Mammary epithelial cell (primary cell): ENCODE measurements at places on chromosomes 7 and 10. TPM values are rescaled to one million over a fixed set of nuclear protein-coding genes. Genes with fewer than 3 reads are reported as not detected.

Gene ADRA2A
- polyA plus RNA-seq: not detected

Gene ZNF488
- 3.5 TPM for polyA plus RNA-seq

Gene SLC39A12
- not detected for polyA plus RNA-seq

Gene SHTN1
- 5.6 TPM for polyA plus RNA-seq

DNA sequence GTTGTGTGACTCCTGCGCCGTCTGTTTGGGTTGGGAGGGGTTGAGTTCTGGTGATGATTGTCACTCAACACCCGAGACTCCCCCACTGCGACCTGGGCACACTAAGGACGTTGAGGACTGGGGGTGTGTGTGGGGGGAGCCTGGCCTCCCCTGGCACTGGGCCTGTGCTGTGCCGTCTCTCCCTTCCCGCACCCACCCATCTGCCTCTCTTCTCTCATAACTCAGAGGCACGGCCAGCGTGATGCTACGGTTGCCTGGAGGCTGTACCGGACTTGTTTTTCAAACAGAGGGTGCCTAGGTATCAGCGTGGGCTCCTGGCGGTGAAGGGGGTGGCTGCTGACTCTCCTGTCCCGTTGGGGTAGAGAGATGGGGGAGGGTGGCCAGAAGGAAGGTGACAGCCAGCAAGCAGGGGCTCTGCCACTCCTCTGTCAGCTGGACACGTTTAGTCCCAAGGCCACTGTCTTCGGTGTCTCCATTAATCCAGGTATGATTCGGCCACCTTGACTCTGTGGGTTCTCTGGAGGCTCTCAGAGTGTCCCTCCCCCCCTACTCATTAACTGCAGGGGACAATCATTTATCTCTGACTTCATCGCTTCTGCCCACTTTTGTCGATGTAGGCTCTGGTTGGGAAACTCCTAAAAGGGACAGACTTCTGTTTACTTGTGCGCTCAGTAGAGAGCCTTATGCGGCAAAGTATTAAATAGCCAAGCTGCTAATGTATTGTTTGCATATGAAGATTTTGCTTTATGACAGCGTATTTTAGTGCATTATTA is 56.5 kb upstream of the PFKFB3 start:
- no peak for DNase-seq

Gene MYH16
- 3.7 TPM for polyA plus RNA-seq

DNA sequence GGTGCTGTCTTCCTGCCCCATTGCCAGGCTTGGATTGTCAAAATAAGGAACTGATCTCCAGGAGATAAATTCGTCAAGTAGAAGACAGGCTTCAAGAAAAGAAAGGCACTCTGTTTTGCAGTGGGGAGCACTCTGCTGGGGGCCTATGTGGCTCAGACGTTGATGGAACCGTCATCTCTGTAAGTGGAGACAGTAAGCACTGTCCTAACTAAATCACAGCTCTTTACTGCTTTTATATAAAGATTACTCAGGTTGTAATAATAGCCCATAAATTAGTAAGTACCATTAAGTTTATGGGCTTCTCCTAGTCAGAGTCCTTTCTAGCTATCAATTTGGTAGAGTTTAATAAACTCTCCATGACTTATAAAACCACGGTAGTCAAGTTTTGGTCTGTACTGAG is 249.9 kb downstream of the FRMD4A start:
- DNase-seq: no peak

DNA sequence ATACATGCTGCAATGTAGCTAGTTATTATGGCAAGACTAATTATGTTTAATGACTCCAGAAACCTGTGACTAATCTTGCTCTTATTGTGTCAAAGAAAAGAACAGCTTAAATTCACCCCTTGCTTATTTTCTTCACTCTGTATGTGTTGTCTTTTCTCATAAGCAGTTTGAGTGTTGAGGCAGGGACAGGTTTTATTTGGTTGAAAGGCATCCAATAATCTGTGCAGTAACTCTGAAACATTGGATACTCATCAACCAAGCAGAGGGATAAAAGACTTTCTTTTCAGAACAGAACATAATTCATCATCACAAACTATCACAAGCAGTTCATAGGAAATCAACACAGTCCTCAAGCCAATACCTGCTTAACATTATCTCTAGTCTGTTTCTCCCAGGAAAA is 797.6 kb upstream of the MBL2 start:
- DNase-seq: no peak
